T-cell (primary cell): ENCODE measurements at places on chromosomes 6 and 20.

GRCh38 chr6:35583893-35584688 is 71.4 kb upstream of the TULP1 start:
- peak; percentile 75 for DNase-seq

- DNase-seq, result no peak
Observed at GRCh38 chr20:12289465-12289864, 371.8 kb downstream of the BTBD3 start.

GRCh38 chr20:50017576-50018248 is 34.9 kb downstream of the SNAI1 start:
- DNase-seq, result no peak

DNA sequence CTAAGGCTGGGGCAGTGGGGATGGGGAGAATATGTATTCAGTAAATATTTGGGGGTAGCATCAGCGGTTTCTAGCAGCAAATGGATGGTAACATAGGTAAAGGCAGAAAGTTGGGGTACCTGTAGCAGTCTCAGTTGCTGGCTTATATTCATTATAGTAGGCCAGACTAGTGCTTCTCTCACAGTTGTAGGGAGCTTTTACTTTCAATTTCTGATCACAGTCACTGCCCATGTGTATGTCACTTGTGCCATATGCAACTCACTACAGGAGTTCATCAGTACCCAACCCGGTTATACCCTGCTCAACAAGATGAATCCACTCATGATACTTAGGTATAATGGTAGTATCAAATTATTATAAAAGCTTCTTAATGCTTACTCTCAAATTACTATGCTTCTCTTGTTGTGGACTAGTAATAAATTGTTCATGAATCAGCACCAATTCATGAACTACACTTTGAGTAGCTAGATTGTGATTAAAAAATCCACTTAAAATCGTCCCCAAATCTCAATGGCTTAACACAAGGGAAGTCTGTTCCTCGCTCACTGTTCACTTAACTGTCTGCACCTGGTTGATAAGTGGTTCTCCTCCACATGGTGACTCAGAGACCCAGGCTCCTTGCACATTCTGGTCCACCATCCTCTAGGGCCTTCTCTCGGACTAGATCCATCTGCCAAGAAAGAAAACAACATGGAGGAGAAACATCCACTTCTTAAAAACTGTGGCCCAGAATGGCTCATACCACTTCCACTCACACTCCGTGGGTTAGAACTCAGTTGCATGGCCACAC is 31.3 kb upstream of the MYLIP start:
- no peak for DNase-seq

DNA sequence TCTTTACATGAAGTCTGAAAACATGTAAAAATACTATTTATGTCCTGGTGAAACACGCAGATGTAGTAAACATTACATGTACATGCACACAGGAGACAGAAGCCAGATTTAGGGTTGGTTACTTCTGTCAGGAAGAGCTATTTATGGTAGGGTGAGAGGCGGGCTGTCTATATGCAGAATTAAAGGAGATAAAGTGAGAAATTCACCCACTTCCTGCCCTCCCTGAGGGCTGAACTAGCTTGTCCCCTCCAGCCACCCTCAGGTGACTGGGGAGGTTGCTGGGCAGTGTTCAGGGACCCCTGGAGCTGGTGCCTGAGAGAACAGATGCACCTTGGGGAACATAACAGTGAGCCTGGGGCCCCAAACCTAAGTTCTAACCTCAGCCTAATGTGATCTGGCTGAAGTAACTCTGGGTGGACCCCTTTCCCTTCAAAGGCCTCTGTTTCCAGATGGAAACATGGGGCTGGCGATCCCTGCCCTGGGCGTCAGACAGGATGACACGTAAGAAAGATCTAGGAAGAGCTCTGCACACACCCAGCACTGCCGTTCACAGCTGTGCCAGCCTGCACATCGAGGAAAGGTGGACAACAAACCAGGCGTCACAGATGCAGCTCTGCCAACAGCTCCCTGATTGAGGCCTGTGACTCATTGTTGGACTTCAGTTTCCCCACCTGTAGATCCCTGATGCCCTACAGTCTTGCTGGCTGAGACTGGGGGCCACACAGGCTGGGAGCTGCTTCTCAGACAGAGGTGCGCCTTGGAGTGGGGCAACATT is 1.3 kb downstream of the PI16 start:
- DNase-seq, result no peak

- DNase-seq, result no peak
Observed at GRCh38 chr20:35279040-35279439, 1.1 kb upstream of the MMP24OS start.

DNA sequence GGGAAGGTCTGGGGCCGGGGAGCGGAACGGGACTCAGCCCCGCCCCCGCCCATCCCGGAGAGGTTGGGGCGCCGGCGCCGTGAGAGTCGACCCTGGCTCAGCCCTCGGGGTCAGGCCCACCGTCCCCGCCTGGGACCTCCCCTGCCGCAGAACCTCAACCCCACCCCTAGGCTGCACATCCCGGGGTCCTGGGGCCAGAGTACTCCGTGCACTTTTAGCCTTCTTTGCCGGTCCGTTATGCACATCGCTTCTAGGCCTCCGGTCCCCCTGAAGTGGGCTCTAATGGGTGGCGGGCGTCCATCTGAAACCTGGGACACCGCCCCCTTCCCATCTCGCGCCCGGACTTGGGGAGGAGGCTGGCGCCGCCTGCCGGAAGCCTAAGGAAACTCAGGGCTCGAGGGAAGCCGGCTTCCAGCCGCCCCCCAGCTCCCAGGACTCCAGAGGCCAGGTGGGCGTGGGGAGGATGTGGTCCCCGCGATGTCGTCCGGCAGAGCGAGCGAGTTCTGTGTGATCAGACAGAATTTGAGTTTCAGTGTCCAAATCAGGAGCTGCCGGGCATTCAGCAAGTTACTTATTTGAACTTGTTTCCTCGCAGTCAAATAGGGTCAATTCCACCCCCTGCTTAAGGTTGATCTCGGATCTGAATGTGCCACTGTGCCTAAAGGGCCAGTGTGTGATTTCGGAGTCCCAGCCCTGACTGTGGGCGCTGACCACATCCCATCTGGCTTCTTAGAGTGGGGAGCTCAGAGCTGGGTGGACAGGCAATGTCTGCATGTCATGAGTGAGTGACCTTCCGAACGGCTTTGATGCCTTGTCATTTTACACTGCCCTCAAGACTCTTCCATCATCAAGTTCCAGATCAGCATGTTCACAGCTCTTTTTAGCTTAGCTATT is 47.6 kb downstream of the CPXM1 start:
- peak; percentile 43 for DNase-seq

GRCh38 chr6:46538800-46539480 is 47.7 kb upstream of the RCAN2 start:
- DNase-seq, result no peak

DNA sequence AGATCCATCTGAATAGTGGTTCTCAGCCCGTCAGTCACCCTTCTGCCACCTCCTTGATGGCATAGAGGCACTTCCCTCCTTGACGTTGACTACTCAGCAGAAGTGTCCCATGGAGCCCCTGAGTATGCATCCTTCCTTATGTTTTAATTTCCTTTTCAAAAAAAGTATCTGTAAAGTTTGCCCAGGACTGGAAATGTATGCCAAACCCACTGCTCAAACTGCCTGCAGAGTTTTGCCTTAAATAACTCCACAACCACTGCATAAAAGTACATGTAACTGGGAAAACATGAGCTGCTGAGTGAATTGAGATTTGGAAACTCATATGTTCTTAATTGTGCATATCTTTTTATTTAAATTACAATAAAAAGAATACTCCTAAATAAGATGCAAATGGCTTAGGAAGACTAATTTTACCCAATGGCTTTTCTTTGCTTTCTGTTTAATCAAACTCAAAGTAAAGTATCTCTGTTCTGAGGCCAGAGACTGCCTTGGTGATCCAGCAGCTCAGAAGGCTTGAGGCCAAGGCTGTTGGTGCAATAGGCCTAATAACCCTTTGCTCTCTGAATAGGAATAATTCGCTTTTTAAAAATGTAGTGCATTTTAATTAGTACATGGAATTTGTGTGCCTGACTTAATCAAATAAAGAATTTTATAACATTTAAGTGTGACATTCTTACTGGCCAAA is 90.4 kb downstream of the FNDC1 start:
- DNase-seq, result no peak

- no peak for DNase-seq
Observed at GRCh38 chr6:86978251-86978650, 40.9 kb downstream of the HTR1E start.

GRCh38 chr6:2634139-2634964 is 116.4 kb downstream of the MYLK4 start:
- DNase-seq, result peak; percentile 71

DNA sequence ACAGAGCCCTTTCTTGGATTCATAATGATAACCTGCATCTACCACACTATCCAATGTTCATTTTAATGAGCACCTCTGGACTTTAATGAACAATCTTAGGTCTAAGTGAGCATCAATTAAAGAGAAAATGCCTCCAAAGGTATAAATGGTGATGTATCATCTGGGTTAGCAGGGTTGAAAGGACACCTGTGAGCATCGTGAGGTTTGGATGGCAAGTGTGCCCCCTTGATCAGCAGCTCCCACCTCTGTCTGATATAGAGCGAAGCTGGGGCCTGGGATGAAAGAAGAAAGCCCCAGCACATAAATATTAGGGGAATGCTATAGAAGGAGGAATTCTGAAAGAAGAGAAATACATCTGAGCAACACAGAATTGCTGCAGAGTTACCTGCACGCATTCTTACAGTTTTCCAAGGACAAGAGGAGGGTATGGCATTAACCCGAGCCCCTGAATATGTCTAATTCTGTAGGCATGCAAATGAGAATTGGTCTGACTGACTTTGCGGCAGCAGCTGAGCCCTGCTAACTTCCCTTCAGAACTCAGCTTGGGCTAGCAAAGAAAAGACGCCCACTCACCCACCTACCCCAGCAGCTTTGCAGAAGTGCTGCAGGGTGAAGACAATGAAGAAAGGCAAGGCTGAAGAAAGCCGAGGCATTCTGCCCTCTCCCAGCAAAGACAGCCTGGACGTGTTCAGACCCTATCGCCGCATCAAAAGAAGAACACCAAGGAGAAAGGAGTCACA is 136.2 kb downstream of the GMPR start:
- DNase-seq, result no peak

GRCh38 chr6:3902871-3903648 is 53.9 kb downstream of the FAM50B start:
- DNase-seq, result no peak

DNA sequence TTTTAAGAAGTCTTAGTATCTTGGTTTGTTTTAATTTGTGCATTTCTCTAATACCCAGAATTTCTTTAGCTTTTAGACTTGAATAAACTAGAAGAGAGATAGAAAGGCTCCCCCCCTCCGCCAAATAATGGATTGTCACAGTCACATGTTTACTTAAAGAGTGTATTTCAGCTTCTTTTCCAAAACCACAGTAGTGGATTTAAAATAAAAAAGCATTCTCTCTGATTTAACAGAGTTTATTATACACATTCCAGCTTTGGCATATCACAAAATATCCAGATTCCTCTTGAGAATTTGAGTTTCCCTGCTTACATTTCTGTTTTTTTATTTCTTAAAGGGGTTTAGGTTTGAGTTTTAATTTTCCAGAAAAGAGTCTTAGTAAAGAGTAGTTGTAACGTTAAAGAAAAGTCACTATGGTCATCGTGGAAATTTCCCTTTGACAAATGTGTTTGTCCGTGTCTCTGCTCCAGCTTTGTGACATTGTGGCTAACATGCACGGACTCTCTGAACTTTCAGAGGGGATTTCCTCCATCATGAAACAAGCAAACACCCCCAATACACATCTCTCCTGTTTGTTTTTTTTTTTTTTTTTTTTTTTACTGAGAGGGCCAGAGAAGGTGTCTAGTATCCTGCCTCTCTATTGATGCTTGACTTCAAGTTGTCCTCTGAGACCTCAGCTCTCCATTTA is 113.5 kb upstream of the SUPT3H start:
- DNase-seq, result no peak

GRCh38 chr6:90393232-90393884 is 96.7 kb upstream of the BACH2 start:
- DNase-seq, result peak; percentile 73
